ENCODE measurements at places on chromosomes 16 and 17. TPM values are rescaled to one million over a fixed set of nuclear protein-coding genes. Genes with fewer than 3 reads are reported as not detected.
A peak's percentile ranks its signal among the peaks of the same experiment; 100 is the strongest.

GRCh38 chr16:50023641-50024040 lies 1.4 kb upstream of the CNEP1R1 start:
- DNase-seq = no peak

TTYH2 gene
- total RNA-seq = 3.2 TPM

RHBDF2 gene
- total RNA-seq = 19.7 TPM

PHLPP2 gene
- total RNA-seq = 23.2 TPM

DNA sequence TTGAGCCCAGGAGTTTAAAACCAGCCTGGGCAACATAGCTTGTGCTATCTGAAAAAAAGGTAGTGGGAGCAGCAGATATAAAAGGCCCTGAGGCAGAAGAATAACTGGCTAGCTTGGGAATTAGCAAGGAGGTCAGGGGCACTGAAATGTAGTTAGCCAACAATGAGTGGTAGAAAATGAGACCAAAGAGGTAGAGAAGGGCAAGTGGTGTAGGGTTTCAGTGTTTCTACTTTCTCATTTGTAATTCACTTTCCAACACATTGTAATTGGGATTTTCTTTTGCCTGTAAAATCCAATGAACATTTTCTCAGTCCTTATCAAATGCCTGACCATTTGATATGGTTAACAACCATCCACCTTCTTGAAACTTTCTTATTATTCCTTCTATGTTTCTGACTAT lies 95.1 kb upstream of the CORO6 start:
- no peak for DNase-seq

DNA sequence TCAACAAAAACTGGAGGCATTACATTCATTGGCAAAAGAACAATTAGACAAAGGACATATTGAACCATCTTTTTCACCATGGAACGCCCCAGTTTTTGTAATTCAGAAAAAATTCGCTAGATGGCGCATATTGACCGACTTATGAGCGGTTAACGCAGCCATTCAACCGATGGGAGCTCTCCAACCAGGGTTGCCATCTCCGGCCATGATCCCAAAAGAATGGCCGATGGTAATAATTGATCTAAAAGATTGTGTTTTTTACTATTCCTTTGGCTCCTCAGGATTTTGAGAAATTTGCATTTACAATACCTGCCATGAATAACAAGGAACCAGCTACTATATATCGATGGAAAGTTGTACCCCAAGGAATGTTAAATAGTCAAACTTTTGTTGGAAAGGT lies 21.4 kb downstream of the ALOX15B start:
- peak; percentile 76 for DNase-seq

DNA sequence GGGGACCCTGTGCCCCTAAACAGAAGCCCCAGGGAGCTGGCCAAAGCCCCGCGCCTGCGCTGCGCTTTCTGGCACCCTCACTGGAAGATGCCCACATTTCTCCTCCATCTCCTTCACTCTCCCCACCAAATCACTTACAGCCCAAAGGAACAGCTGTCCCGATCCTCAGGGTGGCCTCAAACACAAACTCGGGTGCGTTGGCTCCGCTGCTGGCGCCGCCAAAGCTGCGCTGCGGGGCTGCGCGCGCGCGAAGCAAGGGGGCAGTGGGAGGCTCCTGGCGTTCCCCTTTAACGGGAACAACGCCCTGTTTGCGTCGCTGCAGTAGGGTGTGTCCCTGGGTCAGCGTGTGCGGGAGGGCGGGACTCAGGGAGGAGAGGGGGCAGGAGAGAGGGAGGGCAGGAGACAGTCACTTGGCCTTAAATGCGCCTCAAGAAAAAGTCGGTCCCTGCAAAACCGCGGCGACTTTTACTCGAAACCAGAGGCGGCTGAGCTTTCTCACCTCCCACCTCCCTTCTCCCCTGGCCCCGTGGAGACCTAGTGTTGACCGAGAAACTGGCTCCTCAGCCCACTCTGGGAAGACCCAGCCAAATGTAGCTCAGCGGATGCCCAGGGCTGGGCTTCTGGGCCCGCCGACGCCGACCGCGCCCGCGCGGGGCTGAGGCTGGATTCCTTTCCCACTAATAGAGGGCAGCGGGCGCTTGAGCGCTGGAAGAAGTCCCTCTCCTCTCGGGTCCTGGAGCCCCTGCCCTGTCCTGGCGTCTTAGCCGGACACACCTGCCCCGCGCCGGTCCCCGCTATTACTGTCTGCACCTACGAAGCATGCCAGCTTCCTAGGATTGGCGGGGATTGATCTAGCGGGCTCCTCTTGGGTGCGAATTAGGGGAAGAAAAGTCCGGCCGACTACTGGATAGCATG lies 2.6 kb downstream of the PMP22 start:
- peak; percentile 89 for DNase-seq

GRCh38 chr16:14015948-14016347 lies 55.2 kb upstream of the MRTFB start:
- DNase-seq = no peak
